Amygdala (tissue), 56 donors: ENCODE measurements at places on chromosomes 13 and 19.

GRCh38 chr19:1008268-1009040, 8.2 kb downstream of the GRIN3B start:
- DNase-seq: no peak

GRCh38 chr13:35474496-35475211, 1.8 kb downstream of the MAB21L1 start:
- no peak for DNase-seq

- no peak for DNase-seq
Observed at GRCh38 chr13:105008604-105009003, 1526.9 kb downstream of the EFNB2 start.

DNA sequence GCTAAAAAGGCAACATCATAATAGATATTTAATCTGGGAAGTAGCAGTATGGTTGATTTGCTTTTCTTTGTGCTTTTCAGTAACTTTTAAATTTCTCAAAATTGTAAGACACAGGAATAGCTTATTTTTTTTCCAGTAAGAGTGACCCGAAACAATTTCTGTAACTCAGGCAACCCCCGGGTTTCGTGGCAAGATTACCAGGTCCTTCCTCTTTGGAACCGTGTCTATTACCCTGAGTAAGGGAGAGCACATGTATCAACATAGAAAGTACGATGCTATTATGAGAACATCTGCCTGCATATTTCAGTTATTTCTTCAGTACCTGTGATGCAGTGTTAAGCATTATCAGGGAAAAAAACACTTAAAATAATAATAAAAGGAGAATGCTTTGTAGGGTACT, 64.1 kb downstream of the DOCK9 start:
- no peak for DNase-seq

- DNase-seq: no peak
Observed at GRCh38 chr13:64928696-64929499, 2301.2 kb downstream of the PCDH9 start.

GRCh38 chr13:58083064-58083463, 451.5 kb downstream of the PCDH17 start:
- no peak for DNase-seq

GRCh38 chr13:30700364-30700763, 35.0 kb upstream of the ALOX5AP start:
- no peak for DNase-seq

DNA sequence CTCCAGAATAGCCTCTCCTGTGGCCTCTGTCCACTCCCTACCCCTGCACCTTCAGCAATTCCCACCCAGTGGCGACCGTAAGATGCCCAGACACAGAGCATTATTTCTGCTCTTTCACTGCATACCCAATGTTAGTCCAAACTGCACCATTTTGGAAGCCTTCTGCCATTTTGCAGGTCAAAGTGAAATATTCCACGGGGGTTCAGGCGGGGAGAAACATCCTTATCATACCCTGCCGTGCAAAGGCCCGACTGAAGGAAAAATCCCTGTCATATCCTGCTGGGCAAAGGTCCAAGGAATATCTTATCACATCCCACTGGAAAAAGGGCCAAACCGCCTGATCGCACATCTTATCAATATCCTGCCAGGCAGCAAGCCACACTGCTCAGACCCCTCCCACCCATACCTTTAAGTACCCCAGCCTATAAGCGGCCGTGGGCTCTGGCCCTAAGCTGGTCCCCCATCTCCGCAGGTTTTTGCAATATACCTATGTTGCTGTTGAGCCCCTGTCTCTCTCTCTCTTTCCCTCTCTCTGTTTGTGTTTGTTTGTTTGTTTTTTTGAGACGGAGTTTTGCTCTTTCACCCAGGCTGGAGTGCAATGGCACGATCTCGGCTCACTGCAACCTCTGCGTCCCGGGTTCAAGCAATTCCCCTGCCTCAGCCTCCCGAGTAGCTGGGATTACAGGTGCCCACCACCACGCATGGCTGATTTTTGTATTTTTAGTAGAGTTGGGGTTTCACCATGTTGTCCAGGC, 18.2 kb downstream of the CLEC11A start:
- no peak for DNase-seq

GRCh38 chr19:30159636-30160035, 212.5 kb upstream of the ZNF536 start:
- DNase-seq: no peak

DNA sequence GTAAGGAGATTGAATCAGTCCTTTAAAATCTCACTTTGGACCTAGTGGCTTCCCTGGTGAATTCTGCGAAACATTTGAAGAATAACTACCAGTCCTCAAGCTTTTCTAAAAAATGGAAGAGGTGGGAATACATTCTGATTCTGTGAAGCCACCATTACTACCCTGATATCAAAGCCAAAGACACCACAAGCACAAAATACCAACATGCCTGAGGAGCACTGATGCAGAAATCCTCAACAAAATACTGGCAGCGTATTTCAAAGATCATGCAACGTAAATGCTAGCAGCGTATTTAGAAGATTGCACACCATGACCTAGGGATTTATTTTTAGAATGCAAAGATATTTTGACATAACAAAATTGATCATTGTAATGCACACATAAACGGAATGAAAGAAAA, 14.4 kb downstream of the ATP4B start:
- no peak for DNase-seq

GRCh38 chr19:35738887-35739229, 3.4 kb downstream of the IGFLR1 start:
- DNase-seq: no peak

- no peak for DNase-seq
Observed at GRCh38 chr13:27450921-27451471, 632 bp upstream of the MTIF3 start.

GRCh38 chr13:79403113-79403512, 2.9 kb downstream of the RBM26 start:
- DNase-seq: no peak

GRCh38 chr19:42287017-42287826, 14.7 kb upstream of the PRR19 start:
- no peak for DNase-seq

- DNase-seq: no peak
Observed at GRCh38 chr19:2902590-2903218, 2.0 kb downstream of the ZNF57 start.

- DNase-seq: no peak
Observed at GRCh38 chr19:38351865-38352395, 16.3 kb downstream of the CATSPERG start.

DNA sequence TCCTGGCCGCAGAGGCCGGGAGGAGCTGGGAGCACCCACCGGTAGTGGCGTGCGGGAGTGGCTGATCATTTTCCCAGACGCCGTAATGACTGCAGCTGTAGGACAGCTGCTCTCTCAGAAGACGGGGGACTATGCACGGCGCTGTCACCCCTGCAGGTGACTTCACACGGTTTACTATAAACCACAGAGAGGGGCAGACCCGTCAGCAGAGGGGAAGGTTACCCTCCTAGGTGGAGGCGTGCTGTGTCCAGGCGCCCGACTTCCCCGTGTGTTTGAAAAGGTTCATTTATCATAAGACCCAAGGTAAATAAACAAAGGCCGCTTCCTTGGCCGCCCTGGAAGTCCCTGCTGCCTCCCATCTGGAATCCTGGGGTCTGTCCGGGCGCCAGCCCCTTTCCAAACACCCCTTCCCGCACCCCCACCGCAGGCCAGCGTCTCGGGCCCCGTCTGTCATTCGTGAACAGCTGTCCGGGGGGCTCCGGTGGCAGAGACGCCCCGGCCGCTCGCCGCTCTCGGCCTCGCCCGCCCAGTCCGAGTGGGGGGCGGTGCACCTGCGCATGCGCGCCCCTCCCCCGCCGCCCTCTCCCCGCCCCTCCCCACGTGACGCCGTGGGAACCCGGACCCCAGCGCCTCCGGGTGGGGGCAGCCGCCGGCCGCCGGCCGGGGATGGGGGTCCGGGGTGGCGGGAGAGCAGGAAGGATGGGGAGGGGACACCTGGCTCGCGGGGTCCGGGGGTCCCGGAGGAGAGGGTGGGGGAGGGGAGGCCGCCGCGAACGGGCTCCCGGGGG, 915 bp downstream of the SHC2 start:
- no peak for DNase-seq

DNA sequence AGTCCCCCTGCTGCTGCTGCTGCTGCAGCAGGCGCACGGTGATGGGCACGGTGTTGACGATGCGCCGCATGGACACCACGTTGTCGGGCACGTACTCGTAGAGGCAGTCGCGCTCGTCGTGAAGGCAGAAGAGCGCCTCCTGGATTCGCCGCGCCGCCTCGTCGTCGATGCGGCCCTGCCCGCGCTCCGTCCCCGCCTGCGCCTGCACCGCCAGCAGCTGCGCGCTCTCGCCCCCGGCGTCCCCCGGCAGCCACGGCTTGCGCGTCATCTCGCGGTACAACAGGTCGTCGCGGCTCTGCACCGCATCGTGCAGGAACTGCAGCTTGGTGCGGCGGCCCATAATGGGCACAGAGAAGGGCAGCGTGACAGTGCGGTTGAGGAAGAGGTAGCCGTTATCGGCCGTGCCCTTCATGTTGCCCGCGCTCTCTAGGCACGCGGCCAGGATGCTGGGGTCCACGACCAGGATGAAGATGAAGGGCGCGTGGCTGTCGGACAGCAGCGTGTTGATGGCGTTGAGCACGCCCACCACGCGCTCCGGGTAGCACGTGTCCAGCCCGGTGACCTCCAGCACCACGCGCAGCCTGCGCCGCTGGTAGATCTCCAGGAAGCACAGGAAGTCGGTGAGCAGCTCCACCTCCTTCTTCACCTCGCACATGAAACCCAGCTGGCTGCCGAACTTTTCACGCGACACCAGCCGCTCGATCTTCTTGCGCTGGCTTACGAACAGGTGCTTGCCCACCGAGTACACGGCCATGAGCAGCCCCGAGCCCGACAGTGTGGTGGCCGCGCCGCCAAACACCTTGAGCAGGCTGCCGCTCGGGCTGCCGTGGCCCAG, 8.1 kb downstream of the NKPD1 start:
- DNase-seq: peak; percentile 43

GRCh38 chr13:93794197-93794885, 567.7 kb downstream of the GPC6 start:
- no peak for DNase-seq

GRCh38 chr13:62280590-62280989, 864.9 kb upstream of the PCDH20 start:
- no peak for DNase-seq

DNA sequence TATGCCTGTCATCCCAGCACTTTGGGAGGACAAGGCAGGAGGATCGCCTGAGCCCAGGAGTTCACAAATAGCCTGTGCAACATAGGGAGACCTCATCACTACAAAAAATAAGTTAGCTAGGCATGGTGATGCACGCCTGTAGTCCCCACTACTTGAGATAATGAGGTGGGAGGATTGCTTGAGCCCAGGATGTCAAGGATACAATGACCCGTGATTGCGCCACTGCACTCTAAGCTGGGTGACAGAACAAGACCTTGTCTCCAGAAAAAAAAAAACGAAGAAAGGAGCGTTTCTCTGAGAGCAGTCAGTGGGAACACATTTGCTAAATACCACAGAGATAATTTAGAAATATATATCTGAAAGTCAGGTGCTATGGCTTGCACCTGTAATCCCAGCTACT, 11.9 kb downstream of the CDADC1 start:
- DNase-seq: no peak

DNA sequence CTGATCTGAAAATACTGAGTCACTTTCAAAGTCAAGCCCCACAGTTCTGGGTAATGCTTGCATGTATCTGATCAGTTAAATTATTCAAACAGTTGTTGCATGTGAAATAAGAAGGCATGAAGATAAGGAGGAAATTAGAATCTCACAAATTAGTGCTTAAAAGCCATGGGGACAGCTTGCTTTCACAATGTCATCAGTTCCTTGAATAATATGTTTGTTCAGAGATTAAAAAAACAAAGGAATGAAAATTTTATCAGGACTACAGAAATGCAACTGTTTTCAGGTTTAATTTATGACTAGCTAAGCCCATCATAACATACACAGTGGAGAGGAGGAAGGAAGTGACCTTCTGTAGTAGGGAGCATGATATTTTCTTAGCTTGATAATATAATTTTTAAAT, 150.1 kb downstream of the OXGR1 start:
- DNase-seq: no peak

DNA sequence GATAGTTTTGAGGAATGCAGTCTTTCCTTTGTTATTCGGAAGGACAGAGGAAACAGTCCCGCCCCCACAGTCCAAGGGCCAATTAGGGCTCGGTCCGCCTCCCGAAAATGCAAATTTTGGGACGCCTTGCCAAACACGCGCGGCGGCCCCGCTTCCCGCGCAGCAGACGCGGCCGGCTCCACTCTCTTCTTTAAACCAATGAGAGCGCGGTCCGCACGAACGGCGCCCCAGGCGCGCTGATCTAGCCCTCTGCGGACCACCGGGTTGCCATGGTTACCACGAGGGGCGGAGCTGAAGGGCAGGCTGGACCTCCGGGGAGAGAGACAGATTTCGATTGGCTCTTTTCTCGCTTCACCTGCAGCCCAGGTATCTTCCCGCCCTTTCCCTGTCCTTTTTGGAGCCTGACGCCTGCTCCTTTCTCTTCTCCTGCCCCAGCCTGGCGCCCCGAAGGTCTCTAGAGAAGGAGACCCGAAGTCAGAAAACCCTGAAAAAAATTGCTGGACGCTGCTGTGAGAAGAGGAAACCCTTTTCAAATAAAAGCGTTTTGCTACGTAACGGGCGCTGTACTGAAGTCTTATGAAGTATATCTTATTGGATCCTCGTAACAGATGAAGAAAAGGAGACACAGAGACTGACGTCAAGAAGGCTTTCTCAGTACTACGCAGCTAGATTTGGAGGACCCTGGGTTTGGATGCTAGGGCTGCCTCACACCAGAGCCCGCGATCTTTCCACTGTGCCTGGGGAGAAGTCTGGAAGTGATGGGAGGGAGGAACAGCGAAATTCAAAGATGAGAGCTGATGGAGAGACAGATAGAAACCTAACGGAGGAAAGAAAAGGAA, 2.0 kb downstream of the PTH2 start:
- DNase-seq: no peak

- DNase-seq: no peak
Observed at GRCh38 chr19:41420101-41420880, 6.9 kb downstream of the B3GNT8 start.

GRCh38 chr13:48491423-48492095, 41.3 kb downstream of the RCBTB2 start:
- DNase-seq: no peak

DNA sequence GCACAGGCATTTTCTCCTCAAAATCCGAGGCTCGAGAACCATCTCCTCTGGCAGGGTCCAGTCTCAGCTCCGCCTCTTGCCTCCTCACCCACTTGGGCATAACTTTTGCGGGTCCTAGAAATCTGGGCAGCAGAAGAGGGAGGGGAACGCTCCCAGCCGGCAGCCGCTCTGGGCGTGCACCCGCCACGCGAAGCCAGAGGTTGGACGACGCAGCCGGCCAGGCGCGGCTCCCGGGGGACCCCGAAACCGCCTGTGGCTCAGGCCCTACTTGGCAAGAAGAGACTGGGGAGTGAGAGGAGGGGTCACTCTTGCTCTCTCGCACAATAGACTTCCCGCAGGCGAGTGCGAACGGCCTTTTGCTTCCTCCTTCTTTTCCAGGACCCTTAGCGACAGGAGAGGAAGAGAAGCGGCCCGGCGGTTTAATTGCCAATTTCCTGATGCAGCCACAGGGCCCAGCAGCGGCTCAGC, 6.0 kb upstream of the SOX1 start:
- no peak for DNase-seq

- DNase-seq: no peak
Observed at GRCh38 chr19:3381701-3382372, 15.5 kb downstream of the NFIC start.
